Hematopoietic multipotent progenitor cell treated with erythropoietin and hydrocortisone succinate and interleukin-3 and kit ligand, for 6 days (in vitro differentiated cells): ENCODE measurements at places on chromosomes 6 and 20.

GRCh38 chr6:42250274-42250931 lies 32.7 kb upstream of the MRPS10 start:
- DNase-seq = no peak

DNA sequence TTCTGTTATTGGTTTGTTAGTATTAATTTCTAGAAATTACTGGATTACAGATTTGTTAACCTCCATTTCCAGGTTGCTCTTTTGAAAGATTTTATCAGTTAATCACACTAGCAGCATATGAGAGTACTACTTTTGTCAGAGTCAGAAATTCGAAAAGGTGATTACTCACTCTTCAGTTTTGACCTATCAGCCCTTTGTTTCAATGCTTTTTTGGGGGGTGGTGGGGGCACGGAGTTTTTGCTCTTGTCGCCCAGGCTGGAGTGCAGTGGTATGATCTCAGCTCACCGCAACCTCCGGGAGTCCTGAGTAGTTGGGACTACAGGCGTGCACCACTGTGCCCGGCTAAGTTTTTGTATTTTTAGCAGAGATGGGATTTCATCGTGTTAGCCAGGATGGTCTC lies 149.2 kb downstream of the JARID2 start:
- DNase-seq = no peak

DNA sequence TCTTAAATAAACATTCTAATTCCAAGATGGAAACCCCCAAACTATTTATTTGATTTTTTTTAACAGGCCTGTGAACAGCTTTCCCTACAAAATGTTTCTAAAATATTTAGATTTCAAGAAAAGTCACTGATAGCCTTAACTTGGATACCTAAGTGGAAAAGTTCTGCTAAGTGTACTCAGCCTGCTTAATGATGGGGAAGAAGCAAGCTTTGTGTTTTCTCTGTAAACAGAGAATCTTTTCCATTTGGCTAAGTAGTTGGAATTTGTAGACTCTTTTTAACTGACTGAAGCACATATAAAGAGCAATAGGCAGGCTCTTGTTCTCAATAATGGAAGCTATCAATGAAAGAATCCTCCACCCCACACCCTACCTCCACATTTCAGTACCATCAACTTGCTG lies 108.2 kb downstream of the KIF6 start:
- no peak for DNase-seq

- DNase-seq = no peak
These were observed 44.3 kb downstream of the HDGFL1 start for GRCh38 chr6:22613695-22614094.

- no peak for DNase-seq
These were observed 11.5 kb downstream of the BRD2 start for GRCh38 chr6:32979720-32980487.

- DNase-seq = no peak
These were observed 26.5 kb downstream of the NKAIN2 start for GRCh38 chr6:123830120-123830519.

GRCh38 chr20:1296922-1297321 lies 30.8 kb downstream of the SNPH start:
- DNase-seq = no peak

- peak; percentile 82 for DNase-seq
These were observed 35.9 kb downstream of the BEND3 start for GRCh38 chr6:107079429-107079828.

DNA sequence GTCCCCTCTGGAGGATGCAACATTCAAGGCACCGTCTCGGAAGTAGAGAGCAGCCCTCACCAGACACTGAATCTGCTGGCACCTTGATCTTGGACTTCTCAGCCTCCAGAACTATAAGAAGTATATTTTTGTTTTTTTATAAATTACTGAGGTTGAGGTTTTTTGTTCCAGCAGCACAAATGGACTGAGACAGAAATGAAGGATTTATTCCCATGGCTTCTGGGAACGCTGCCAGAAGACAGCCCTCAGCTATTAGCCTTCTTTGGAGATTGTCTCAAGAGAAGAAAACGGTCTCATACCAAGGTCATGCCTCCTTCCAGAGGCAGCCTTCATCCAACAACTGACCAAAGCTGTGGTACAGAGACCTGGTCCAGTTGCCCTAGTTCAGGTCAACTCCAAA lies 85.4 kb downstream of the CHMP4B start:
- DNase-seq = no peak

GRCh38 chr6:26205625-26206574 lies 118.7 kb downstream of the HFE start:
- peak; percentile 92 for DNase-seq

DNA sequence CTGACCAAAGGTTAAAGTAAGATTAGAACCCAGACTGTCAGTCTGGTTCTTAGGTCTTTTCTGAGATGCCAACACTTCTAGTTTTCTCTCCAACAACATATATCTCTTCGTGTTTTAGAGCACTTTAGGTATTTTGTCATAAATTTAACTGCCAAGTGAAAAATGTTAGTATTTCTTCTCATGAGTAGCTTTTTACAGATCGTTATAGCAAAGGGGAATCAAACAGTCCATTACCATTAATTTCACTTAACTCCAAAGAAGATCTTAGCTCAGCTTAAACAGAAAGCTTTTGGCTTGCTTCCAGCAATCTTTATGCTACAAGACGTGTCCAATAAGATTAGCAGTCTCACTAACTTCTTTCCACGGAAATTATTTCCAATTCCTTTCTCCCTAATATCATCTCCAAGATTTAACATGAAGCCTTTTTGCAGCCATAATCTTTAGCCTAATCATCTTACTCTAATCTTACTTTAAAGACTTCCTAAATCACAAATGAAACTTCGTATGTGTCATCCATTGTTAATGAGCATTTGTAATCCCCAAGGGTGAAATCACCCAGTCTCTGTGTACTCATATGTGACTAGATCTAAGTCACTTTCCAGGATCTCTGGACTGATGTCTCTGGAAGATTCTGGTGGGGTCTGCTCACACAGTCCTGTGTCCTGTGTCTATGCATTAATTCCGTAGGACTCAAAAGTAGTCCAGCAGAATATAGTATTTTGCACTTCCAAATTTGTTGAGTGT lies 38.7 kb downstream of the MOXD1 start:
- no peak for DNase-seq

- DNase-seq = no peak
These were observed 22.6 kb downstream of the BPIFB1 start for GRCh38 chr20:33305589-33306057.

- DNase-seq = no peak
These were observed 47.1 kb upstream of the RNF8 start for GRCh38 chr6:37306624-37307222.

GRCh38 chr20:56380375-56380774 lies 11.6 kb downstream of the AURKA start:
- no peak for DNase-seq

DNA sequence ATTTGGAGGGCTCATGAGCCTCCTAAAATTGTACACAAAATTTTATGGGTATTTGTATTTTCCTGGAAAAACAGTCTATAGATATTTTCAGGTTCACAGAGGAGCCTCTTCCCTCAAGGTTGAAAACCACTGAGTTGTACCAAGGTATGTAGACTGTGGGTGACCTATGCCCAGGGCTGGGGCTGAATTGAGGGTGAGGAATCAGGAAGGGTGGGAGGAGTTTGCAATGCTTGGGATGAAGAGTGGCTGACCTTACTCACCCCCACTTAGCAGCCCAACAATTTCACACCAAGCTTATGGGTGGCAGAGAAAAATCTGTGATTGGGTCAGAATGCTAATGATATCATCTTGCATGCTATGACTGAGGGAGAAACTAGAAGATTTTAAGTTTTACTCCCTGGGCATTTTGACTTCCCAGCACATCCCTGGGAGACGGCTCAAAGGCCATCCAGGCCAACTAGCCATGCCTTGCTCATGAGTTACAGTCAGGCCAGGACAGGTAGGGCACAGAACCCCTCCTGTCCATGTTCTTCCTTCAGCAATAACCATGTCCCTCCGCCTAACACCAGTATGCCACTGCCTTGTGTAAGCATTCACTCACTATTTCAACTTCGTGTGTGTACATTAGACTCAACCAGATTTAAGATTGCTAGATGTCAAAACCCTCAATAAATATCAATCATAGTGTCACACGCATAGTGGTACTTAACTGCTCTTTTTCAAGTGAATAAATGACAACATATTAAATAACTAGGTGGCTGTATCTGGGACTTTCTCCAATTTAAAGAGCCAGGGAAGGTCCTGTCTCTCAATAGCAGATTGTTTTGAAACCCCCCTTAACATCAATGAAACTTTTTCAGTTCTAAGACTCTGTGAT lies 16.6 kb downstream of the ADTRP start:
- no peak for DNase-seq

DNA sequence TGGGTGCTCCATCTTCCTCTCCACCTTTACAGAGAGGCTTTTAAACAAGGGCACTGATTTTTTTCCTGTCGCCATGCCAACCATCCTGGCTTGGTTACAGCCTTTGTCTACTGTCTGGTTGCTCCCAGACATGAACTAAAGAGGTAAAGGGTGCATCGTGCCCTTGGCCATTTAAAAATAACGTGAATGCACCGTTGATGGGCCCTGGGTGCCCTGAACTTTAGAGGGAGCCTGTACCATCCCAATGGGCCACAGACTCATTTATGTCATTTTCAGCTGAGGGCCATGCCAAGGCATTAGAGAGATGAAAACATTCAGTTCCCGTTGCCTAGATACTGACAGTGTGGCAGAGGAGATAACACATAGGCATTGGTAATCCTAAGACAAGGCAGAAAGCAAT lies 23.3 kb downstream of the TMC2 start:
- peak; percentile 56 for DNase-seq

GRCh38 chr20:34150306-34151000 lies 38.4 kb upstream of the EIF2S2 start:
- DNase-seq = no peak

GRCh38 chr20:46751856-46752255 lies 42.4 kb downstream of the SLC2A10 start:
- DNase-seq = no peak

DNA sequence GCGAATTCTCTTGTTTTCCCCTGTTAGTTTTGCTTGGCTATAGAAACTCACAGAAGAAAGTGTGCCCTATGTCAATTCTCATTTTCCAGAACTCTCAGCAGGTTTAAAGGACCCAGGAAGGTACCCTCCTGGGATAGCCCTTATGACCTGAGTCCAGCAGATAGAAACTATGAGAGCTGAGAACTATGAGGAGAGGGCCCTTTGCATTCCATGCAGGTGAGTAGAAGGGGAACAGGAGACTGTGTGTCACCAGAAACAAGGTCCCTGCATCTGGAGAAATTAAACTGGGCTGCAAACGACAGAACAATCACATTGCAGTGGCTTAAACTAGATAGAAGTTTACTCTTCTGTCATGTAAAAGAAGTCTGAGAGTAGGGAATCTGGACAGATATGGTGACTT lies 35.7 kb upstream of the SCUBE3 start:
- no peak for DNase-seq

DNA sequence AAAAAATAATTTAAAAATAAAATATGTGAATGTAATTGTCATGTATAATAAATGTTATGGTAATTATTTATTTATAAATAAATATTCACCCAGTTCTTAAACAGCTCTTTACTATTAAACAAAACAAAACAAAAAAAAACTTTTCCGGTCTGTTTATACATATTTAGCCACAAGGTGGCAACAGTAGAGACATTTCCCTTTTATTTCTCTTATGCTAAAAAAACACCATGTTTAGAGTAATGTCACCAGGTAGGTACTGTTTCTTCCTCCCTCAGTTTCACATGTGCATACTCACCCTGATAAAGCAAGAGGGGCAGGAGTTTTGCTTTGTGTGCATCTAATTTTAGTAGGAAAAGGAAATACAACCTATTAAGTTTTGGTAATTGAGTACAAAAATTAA lies 610.4 kb upstream of the IMPG1 start:
- DNase-seq = peak; percentile 62

GRCh38 chr6:303948-304558 lies 11.8 kb downstream of the DUSP22 start:
- no peak for DNase-seq

DNA sequence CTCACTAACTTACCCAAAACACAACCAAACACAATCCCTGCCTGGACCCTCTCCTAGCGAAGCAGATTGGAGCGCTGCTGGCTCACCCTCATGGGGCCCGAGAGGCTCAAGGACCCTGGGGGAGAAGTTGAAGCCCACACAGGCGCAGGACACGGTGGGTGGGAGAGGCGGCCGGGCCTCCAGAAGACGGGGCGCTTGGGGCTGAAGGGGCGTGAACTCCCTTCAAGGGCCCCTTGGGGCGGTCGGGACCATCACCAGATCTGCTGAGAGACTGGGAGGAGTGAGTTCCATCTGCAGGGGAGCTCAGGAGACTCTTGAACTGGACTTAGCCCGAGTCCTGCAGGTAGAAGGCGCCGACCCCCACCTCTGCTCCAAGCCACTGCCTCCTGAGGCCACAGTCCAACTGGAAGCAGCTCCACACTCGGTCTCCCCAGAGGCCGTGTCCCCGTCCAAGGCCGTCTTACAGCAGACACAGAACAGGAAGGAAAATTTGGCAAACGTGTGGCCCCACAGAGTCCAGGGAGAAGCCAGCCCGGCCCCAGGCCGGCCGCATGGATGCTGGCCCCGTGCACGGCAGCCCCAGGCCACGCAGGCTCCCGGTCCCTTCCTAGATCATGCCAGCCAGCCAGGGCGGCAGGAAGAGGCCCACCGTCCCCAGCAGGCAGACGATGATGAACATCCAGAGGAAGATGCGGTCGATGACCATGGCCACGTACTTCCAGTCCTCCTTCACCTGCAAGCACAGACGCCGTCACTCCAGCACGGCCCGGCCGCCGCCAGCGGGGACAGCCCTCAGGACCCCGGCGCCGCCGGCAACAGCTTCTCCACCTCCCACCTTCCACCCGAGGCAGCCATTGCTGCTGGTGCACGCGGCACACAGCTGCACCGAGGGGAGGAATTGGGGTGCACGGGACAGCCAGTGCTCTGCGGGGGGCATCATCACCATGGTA lies 14.7 kb downstream of the CHRNA4 start:
- DNase-seq = no peak

DNA sequence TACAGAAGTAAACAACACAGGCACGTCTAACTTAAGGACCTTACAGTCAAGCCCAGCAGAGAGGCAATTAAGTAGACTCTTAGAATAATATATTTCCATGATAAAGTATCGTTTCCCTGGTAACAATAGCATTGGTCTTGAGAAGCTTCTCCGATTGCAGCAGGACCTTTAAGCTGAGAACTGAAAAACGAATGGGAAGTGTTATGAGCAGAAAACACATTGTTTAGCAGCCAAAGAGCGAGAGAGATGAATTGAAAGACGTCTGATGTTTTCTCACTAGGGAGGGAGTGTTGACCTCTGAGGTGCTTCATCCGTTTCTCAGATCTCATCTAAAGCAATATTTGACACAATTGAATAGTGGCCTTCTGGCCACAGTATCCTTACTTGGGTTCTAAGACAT lies 855 bp downstream of the BYSL start:
- no peak for DNase-seq

DNA sequence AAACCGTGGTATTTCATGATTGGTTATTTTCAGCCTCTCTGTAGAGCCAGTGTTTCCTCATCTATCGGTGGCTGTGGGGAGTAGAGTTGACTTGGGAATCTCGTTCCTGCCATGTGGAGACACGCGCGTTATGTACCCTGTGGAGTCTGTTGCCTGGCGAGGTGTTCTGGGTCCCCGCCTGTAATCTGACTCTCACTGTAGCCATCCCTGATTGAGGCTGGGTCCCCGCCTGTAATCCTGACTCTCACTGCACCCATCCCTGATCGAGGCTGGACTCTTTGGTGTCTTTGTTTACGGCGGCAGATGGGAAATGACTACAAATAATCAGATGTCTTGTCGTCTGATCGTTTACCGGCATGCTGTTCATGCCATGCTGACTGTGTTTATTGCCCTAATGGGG lies 153.9 kb downstream of the DTNBP1 start:
- no peak for DNase-seq
